ENCODE measurements at places on chromosomes 1 and 21.

- H3K4me1 ChIP-seq = peaks cover 23% of the 10 kb centered on the region
- no peak overlapping the region for H3K4me3 ChIP-seq
- DNase-seq = no peak
Measured at GRCh38 chr1:156191292-156191964, 2.5 kb upstream of the SLC25A44 start.

DNA sequence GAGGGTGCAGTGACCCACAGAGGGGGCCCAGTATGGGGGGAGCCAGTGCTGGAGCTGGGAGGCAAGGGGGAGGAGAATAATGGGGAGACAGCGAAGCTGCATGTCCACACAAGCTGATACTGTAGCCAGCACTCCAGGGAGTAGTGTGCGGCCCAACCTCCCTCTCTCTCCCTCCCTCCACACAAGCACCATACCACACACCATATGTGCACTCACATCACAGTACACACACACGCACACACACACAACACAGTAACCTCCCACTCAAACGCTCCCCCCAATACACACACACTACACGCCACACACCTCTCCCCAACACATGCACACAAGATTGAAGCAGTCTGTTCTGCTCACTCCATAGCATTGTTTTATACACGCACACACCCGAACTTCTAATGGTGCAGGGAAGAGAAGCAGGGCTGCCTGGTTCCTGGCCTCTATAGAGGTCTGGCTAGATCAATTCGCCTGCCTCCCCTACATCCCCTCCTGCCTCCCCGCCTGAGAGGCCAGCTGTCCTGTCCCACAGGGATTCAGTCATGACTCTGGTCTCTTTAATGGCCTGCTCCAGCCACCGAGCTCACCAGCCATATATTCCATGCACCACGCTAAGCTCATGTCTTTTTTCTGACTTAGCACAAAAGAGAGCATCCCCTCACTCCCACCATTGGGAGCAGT is 3.8 kb downstream of the NCDN start:
- H3K27ac ChIP-seq = no peak overlapping the region
- H3K4me3 ChIP-seq = no peak overlapping the region
- no peak for DNase-seq

DNA sequence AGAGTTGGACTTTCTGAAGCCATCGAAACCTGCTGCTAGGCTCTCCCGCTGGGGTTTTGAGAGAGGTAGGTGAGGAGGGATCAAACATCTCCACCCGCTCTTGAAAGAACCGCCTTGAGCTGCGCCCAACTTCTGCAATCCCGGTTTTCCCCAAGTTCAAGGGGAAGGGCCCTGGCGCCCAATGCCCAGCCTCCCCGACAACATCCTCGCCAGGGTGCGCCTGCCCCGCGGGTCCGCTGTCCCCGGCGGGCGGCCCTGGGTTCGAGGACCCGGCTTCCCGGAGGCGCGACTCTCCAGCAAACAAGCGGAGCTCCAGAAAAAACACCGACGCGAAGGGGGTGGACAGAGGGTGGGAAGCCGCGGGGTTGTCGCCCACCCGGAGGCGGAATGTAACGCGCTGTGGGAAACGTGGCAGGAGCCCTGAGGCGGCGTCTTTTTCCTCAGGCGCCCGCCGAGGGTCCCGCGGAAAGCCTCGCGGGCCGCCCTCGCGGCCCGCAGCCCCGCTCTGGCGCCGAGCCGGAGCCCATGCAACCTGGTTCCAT is 607 bp downstream of the BTG3 start:
- peaks cover 10% of the 10 kb centered on the region for H3K4me1 ChIP-seq
- H3K4me3 ChIP-seq = peak overlapping the region; percentile 95
- DNase-seq = no peak
- no peaks in the 10 kb centered on the region for H3K27me3 ChIP-seq
- H3K36me3 ChIP-seq = no peaks in the 10 kb centered on the region

DNA sequence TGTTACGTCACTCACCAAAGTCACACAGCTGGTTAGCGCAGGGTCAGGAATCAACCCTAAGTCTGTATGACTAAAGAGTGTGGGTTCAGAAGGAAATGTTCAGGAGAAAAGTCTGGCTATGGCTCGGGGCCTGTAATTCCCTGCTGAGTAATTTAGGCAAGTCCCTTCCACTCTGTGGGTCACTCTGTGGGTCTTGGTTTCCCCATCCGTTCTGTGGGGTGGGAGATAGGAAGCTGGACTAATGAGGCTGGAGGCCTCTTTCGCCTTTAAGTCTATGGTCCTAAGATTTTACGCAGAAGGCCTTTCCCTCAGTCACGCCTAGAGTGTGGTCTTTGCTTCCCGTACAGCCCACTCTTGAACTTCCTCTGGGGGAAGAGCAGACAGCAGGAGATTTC is 14.3 kb upstream of the MED18 start:
- H3K4me3 ChIP-seq = no peak overlapping the region
- no peak for DNase-seq
- H3K36me3 ChIP-seq = no peaks in the 10 kb centered on the region
- H3K27ac ChIP-seq = no peak overlapping the region

DNA sequence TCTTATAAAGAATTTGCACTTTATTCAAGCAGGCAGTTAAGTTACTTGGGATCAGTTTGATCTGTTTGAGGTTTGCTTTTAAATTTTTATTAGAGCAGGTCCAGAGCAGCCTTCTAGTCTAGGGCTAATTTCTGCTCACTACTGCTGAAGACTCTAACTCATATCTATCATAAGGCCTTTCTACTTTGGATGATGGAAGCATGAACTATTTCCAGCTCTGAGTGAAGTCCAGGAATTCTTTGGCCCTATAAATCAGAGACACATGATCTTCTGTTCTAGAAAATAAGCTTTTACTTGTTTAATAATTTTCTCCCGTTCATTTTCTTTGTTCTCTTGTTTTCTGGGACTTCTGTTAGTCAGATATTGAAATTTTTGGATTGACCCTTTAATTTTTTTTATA is 14.7 kb downstream of the NIBAN1 start:
- H3K36me3 ChIP-seq = no peaks in the 10 kb centered on the region
- no peak overlapping the region for H3K4me3 ChIP-seq
- H3K27ac ChIP-seq = no peak overlapping the region
- no peak for DNase-seq
- H3K27me3 ChIP-seq = no peaks in the 10 kb centered on the region
- H3K4me1 ChIP-seq = no peaks in the 10 kb centered on the region

DNA sequence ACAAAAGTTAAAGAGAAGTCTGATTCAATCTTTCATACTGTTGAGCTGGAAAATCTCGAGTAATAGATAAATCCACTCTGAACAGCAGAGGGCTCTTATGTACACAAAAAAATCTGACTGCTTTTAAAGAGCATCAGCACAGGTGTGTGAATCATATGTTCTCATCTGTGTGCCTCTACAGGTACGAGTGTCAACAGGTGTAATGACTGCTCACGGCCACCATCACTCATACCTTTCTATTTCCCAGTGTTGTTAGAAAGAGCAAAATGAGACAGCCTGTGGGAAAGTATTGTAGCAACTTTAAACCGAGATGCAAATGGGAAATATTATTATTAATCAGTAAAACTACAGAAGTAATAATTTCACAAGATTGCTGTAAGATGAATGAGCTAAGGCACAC is 49.0 kb upstream of the SCAF4 start:
- no peak overlapping the region for H3K27ac ChIP-seq
- no peaks in the 10 kb centered on the region for H3K4me1 ChIP-seq
- H3K36me3 ChIP-seq = no peaks in the 10 kb centered on the region
- H3K27me3 ChIP-seq = no peaks in the 10 kb centered on the region
- no peak overlapping the region for H3K4me3 ChIP-seq

GRCh38 chr21:18810136-18810535 is 406.6 kb upstream of the TMPRSS15 start:
- DNase-seq = no peak
- no peaks in the 10 kb centered on the region for H3K4me1 ChIP-seq
- no peaks in the 10 kb centered on the region for H3K27me3 ChIP-seq
- H3K27ac ChIP-seq = no peak overlapping the region

DNA sequence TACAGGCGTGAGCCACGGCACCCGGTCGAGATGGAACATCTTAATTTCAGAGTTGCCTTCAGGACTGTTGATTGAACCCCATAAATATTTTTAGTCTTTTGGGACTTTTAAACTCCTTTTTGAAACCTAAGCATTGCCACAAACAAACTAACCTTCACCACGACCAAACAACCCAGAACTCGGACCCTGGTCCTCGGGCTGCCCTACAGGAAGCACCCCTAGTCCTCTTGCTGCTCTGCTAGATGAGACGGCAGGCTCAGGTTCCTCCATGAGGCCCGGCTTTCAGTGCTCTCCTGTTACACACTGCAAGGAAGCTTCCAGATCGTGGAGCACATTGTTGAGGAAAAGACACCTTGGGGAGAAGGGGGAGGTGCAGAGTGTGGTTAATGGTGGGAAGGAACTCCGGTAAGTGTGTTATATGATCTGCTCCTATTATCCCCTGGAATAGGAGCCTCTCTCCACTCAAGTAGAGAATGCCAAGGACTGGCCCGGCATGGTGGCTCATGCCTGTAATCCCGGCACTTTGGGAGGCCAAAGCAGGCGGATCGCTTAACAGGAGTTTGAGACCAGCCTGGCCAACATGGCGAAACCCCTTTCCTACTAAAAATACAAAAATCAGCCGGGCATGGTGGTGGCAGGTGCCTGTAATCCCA is 5.7 kb downstream of the EPHX1 start:
- DNase-seq = no peak
- no peaks in the 10 kb centered on the region for H3K4me1 ChIP-seq
- no peaks in the 10 kb centered on the region for H3K36me3 ChIP-seq
- H3K27me3 ChIP-seq = no peaks in the 10 kb centered on the region

DNA sequence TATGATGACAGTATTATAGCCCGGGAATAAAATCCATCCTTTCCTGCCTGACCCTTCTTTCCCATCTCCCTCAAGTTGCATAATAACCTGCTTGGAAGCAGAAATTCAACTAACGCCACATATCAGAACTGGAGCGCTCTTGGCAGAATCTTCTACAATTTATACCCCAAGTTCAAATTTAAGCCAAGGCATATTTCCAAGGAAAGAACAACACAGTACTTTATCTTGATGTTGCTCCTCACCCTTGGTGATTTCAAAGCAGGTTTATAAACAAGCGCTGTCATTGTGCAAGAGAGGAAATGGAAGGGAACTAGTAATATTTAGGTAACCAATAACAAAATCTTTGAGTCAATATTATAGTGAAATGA is 38.0 kb upstream of the PTGFRN start:
- no peak overlapping the region for H3K4me3 ChIP-seq
- H3K4me1 ChIP-seq = peaks cover 1% of the 10 kb centered on the region
- H3K27ac ChIP-seq = no peak overlapping the region
- H3K27me3 ChIP-seq = no peaks in the 10 kb centered on the region
- no peak for DNase-seq

GRCh38 chr21:37073417-37074196 is 553 bp downstream of the TTC3 start:
- no peaks in the 10 kb centered on the region for H3K36me3 ChIP-seq
- peak; percentile 86 for DNase-seq
- peak overlapping the region; percentile 93 for H3K27ac ChIP-seq
- H3K4me1 ChIP-seq = peaks cover 15% of the 10 kb centered on the region
- H3K4me3 ChIP-seq = peak overlapping the region; percentile 73

DNA sequence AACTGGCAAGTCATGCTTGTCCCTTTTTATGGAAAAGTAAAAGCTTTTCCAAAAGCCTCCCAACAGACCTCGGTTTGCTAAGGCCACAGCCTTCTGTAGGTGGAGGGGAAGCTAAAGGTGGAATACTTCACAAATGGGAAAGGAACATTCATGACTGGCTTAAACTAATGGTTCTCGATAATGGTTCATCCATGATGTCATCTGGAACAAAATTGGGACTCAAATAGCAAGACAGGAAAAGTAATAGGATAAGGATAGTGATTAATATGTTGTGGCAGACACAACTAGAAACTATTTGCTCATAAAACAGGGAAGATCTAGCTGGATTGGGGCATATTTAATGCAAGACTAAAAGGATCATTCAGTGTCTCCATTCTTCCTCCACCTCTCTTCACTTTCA is 16.7 kb upstream of the SPATA6 start:
- DNase-seq = no peak
- no peaks in the 10 kb centered on the region for H3K36me3 ChIP-seq
- H3K27ac ChIP-seq = no peak overlapping the region
- no peaks in the 10 kb centered on the region for H3K27me3 ChIP-seq

GRCh38 chr1:94619731-94620130 is 78.2 kb upstream of the F3 start:
- no peaks in the 10 kb centered on the region for H3K36me3 ChIP-seq
- no peak overlapping the region for H3K4me3 ChIP-seq
- H3K27me3 ChIP-seq = no peaks in the 10 kb centered on the region
- no peak overlapping the region for H3K27ac ChIP-seq
- H3K4me1 ChIP-seq = no peaks in the 10 kb centered on the region

DNA sequence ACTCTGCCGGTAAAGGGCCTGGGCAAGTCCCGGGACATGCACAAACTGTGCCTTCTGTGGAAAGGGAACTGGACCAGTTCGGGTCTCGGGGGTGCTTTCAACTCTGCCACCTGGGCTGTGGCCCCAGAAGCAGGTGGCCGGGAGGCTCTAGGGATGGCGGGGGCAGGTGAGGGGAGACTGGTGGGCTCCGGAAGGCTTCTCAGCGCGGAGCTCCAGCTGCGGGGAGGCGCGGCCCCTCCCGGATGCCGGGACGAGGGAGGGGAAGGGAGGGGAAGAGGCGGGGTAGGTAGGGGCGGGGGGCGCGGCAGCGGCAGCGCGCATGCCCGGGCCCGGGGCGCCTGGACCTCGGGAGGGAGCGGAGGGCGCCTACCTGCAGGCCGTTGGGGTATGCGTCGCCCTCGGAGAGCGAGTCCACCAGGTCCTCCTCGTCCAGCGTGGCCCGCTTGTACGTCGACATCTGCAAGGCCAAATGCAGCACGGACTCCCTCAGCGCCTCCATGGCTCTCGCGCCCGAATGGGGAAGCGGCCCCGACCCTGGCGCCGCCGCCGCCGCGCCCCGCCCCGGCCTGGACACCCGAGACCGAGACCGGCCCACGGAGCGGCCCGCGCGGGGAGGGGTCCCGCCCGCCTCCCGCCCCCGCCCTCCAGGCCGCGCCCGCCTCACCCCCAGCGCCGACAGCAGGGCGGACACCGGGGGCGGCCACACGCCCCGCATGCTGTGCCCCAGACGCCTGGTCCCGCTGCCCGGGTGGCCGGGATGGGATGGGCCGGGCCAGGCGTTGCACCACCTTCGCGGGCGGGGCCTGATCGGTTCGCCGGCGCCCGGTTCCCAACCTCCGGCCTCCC is at the start of gene ECE1:
ECE1 (minus strand) TSS at position 764 of the 846 bp plus-strand sequence; CDS start at position 715, 49 bp downstream.
- peak within 1 kb of the TSS; percentile 81 for H3K4me3 ChIP-seq
- no peaks in the 10 kb centered on the region for H3K27me3 ChIP-seq
- peak within 1 kb of the TSS; percentile 53 for H3K27ac ChIP-seq
- H3K4me1 ChIP-seq = peaks cover 55% of the 10 kb centered on the region
- peak; percentile 56 for DNase-seq

DNA sequence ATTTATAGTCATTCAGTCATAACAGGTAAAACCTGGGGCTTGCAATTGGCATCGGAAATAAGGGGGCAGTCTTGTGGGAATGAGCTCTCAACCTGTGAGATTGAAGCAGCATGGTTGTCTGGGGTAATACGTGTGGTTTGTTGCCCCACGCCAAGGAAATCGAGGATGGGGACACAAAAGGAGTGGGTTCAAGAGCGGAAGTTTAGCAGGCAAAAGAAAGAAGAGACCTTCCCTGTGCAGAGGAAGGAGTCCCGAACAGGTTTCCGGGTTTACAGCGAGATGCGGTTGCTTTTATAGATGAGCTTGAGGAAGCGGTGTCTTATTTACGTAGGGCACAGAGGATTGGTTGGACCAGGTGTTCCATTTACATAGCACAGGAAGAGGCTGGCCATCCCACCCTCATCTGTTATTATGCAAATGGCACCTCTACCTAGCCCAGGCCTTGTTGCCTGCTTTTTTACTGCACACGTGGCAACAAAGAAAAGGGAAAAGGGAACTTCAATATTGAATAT is 37.3 kb downstream of the IFNAR1 start:
- peak overlapping the region; percentile 76 for H3K4me3 ChIP-seq
- H3K4me1 ChIP-seq = peaks cover 21% of the 10 kb centered on the region
- DNase-seq = peak; percentile 51
- peak overlapping the region; percentile 62 for H3K27ac ChIP-seq
- H3K36me3 ChIP-seq = no peaks in the 10 kb centered on the region

Data from CD8-positive, alpha-beta memory T cell (primary cell).